Central memory CD8-positive, alpha-beta T cell (primary cell): ENCODE measurements at places on chromosomes 1 and 21.

GRCh38 chr1:28412731-28413130, 43.2 kb downstream of the PHACTR4 start:
- no peak overlapping the region for H3K27ac ChIP-seq
- peaks cover 7% of the 10 kb centered on the region for H3K36me3 ChIP-seq
- H3K4me1 ChIP-seq = peaks cover 4% of the 10 kb centered on the region
- no peak overlapping the region for H3K4me3 ChIP-seq

DNA sequence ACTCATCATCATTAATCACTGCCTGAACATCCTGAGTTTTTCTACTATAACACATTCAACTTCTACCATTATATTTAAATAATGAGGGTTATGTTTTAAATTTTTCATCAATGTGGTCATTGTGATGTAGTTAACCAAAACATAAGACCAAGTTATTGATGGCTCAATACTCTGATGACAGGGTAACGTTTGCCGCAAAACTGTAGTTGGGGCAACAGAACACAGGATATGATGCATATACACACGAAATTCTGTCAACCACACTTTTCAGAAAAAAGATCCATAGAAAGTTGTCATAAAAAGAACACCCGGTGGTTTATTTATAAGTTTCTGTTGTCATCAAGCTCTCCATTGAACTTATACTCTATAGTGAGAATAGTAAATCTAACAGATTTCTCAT, 121.7 kb upstream of the COL11A1 start:
- H3K4me3 ChIP-seq = no peak overlapping the region
- H3K27me3 ChIP-seq = no peaks in the 10 kb centered on the region
- no peaks in the 10 kb centered on the region for H3K36me3 ChIP-seq

GRCh38 chr1:41006942-41007865, 14.3 kb downstream of the SLFNL1 start:
- H3K27me3 ChIP-seq = no peaks in the 10 kb centered on the region
- H3K4me3 ChIP-seq = no peak overlapping the region
- H3K4me1 ChIP-seq = peaks cover 15% of the 10 kb centered on the region
- H3K36me3 ChIP-seq = peaks cover 47% of the 10 kb centered on the region
- H3K27ac ChIP-seq = no peak overlapping the region

- no peak overlapping the region for H3K4me3 ChIP-seq
- no peaks in the 10 kb centered on the region for H3K36me3 ChIP-seq
- DNase-seq = no peak
- H3K27me3 ChIP-seq = peaks cover 11% of the 10 kb centered on the region
Observed at GRCh38 chr1:247865416-247865815, 8.4 kb downstream of the TRIM58 start.

DNA sequence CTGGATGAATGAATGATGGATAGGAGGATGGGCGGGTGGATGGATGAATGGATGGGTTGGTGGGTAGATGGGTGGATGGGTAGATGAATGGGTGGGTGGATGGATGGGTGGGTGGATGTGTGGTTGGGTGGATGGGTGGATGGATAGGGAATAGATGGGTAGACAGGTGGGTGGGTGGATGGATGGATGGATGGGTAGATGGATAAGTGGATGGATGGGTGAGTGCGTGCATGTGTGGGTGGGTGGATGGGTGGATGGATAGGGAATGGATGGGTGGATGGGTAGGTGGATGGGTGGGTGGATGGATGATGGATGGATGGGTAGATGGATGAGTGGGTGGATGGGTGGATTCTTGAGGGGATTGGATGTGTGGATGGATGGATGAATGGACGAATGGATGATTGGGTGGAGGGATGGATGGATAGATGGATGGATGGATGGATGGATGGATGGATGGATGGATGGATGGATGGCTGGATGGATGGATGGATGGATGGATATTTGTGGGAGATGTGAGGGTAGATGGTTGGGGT, 68.7 kb downstream of the SDC3 start:
- no peak for DNase-seq
- H3K27ac ChIP-seq = no peak overlapping the region
- H3K36me3 ChIP-seq = peaks cover 4% of the 10 kb centered on the region
- H3K27me3 ChIP-seq = peaks cover 61% of the 10 kb centered on the region
- no peaks in the 10 kb centered on the region for H3K4me1 ChIP-seq
